ENCODE measurements at places on chromosomes 4 and X.

GRCh38 chr4:174629265-174629664 lies 107.0 kb upstream of the HPGD start:
- no peak for DNase-seq

DNA sequence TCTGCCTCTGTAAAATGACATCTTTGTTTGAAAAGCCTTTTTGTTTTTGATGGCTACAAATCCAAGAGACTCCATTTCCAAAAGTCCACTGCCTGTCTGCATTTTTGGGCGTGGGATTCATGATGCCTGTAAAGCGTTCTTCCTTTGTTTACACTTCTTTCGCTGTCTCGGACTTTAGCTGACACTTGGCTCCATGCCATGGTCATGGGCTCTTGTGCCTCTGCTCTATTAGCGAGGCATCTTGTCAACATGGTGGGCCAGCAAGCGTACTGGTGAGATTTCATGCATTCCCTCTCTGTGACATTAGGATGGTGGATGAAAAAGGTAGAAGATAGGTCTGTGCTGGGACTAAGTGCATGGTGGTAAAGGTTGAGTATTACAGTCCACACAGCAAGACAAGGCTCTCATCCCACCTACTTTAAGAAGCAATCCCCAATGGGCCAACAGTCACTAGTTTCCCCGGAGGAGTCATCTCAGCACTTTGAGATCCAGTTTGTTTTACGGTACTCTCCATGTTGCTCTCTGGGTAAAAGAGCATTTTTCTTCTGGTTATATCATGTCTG lies 298.2 kb upstream of the KLF3 start:
- DNase-seq, result no peak

GRCh38 chrX:19557822-19558221 lies 42.5 kb upstream of the MAP3K15 start:
- no peak for DNase-seq

DNA sequence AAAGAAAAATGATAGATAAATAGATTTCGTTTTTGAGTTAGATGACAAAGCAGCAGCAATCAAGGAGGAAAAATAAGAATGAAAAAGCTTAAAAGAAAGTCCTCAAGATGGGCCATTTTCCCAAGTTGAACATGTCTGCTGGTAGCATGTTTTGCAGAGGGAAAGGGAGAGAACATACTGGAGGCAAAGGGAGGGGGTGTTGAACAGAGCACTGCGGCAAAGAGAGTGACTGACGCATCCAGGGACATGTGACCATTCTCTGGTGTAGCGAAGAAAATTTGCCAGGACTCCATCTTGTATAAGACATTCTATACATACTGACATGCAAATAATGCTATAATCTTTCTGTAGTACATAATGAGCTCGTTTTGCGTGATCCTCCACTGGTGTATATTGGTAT lies 1.2 kb downstream of the LINC00632 start:
- DNase-seq, result no peak

DNA sequence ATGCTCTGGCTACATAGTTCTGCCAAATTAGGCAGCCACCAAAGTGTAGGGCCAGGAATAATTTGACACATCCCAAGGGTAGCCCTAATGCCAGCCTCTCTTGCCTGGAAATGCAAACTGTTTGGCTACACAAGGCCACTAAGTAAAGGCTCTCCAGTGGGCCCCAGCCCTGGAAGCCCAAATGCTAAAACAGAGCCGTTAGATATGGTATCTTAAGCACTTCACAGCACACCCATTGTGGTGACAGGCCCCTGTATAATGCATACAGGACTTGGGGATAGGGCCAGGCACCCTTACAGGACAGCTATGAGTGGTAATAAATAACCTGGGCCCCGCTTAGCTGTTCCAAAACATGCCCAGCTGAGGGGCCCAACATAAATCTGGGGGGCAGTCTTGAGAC lies 623.9 kb downstream of the BCOR start:
- DNase-seq, result no peak

DNA sequence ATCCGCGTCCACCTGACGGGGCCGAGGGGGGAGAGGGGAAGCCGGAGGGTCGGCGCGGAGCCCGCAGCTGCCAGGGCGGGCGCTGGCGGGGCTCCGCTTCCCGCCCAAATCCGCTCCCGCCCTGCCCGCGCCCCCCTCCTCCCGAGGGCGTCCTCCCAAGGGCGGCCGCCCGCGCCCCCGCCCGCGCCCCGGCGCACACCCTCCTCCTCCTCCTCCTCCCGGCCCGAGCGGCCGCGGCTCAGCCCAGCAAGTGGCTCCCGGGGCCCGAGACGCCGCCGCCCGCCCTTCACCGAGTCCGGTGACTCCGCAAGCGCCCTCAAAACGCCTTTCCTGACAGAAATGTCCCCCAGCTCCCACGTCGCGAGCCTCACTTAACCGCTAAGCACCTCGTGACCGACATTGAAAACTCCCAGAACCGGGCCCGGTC lies 487 bp downstream of the HMGB2 start:
- DNase-seq, result no peak

DNA sequence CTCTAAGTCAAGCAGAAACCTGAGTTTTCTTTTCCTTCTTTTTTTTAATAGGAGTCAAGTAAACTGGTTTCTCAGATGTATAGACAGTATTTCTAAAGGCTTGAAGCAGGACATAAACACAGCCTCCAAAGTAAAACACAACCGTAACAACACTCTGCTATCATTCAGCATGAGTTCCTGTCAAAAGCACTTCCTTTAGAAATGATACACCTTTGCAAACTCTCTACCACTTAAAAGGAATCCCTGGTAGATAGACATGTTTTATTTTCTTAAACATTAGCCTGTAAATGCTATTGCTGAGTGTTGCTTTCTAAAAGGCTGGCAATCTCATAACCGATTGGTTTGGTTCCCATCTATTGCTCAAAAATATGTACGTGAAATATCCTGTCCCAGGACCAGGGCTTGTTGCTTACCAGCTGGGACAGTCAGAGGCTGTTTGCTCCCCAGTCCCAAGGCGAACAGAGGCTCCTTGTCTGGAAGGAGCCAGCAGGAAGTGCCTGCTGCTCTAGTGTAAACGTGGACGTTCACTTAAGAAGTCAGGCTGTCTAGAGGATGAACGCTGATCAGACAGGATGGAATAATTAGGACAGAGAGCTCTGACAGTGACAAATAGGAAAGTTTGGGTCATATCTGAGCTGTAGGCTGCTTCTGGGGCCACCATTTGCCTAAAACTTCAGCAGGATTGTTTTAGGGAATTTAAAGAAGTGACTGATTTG lies 173.9 kb upstream of the KLF3 start:
- DNase-seq, result no peak

All from brain pericyte (primary cell).